ENCODE measurements at places on chromosomes 12 and 14.

- peak; percentile 96 for DNase-seq
Measured at GRCh38 chr14:92106143-92106926, at the start of gene ATXN3. Gene ATXN3 (minus strand): TSS chr14:92106582. CDS start chr14:92106552, 30 bp downstream.

DNA sequence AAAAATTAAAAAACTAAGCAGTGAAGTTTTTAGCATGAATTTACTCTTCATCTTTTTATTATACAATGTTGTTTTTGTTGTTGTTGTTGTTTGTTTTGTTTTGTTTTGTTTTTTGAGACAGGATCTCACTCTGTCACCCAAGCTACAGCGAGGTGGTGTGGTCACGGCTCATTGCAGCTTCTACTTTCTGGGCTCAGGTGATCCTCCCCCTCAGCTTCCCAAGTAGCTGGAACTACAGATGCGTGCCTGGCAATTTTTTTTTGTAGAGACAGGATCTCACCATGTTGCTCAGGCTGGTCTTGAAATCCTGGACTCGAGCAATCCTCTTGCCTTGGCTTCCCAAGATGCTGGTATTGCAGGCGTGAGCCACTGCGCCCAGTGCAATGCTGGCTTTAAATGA, 11.3 kb downstream of the PPFIBP1 start:
- DNase-seq: no peak

DNA sequence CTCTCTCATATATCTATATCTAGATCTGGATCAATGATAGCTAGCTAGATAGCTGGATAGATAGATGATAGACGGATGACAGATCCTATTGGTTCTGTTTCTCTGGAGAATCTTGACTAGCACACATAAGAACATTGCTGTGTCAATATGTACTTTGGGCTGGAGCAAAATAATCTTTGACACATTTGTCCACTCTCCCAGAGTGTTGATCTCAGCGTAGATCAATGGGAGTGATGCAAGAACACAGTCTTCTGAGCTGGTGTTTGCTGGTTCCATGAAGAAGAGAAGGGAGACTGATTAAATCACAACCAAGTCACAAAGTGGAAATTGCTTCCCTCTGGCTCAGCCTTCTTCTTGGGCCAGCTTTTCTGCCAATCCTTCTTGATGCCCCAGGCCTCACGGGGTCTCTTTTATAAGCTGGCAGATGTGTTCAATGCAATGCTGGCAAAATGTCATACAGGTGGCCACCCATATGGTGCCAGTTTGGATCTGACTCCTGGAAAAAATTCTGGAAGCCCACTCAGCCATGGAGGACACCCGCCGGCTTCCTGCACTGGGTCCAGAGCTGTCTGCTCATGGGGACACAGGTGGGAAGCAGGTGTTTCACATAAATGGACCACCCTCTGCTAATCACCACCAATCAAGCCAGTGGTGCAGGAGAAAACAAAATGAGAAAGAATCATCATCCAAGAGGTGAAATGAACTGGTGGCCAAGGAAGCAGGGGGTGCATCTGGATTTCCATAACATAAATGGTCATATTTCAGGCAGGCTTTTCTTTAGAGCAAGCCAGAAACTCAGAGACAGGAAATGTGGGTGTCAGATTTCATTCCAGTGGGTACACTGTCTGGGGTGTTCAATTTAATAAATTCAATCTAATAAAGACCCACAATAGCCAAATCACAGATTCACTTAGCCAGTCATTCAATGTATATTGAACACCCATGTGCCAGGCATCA, 310.3 kb downstream of the DPF3 start:
- no peak for DNase-seq

- no peak for DNase-seq
Measured at GRCh38 chr12:52346593-52346992, 20.7 kb downstream of the KRT85 start.

DNA sequence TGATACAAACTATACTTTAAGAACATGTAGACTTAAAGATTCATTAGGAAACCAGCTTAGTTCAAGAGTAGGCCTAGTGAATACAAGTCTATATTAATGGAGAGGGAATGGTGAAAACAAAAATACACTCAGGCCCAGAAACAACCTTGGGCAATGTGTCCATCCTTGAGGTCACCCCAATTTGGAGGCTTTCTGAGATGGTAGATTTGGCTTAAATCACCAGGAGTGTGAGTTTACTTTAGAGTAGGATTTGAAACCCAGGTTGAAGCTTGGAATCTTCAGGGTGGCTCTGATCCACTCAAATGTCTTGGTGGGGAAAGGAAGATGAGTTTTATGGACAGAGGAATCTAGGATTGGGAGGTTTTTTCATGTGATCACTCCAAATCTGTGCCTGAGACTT, 10.5 kb downstream of the LDHB start:
- no peak for DNase-seq

GRCh38 chr14:93044121-93044520, 71.6 kb downstream of the ITPK1 start:
- DNase-seq: no peak

All from T-helper 2 cell treated with Interferon-gamma antibody and Interleukin-4, amounts not matched to agents 5 μg/mL and 100 μg/mL, for 36 hours (primary cell).